ENCODE measurements at places on chromosomes 7 and 10. TPM values are rescaled to one million over a fixed set of nuclear protein-coding genes. Genes with fewer than 3 reads are reported as not detected.

GRCh38 chr7:69336976-69337375 is 261.3 kb upstream of the AUTS2 start:
- no peak for DNase-seq

The SEMA4G gene
- polyA plus RNA-seq: 32.9 TPM

The FFAR4 gene
- polyA plus RNA-seq: not detected

DNA sequence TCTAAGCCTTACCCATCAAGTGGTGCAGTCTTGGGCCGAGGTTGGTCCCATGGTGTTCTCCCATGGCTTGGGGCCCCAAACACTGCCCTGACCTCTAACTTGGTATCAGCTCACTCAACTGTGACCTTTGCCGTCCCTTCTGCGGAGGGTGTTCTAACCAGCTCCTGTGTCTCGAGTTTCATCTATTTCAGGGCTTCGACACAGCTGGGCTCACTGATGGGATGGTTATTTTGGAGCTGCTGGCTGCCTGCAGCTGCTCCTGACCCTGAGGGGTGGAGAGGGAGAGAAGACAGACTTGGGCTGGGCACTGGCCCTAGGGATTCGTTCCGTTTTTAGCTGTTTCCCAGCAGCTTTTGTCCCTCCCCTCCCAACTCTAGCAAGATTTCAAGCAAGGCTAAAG is 86.9 kb downstream of the NEURL1 start:
- no peak for DNase-seq

DNA sequence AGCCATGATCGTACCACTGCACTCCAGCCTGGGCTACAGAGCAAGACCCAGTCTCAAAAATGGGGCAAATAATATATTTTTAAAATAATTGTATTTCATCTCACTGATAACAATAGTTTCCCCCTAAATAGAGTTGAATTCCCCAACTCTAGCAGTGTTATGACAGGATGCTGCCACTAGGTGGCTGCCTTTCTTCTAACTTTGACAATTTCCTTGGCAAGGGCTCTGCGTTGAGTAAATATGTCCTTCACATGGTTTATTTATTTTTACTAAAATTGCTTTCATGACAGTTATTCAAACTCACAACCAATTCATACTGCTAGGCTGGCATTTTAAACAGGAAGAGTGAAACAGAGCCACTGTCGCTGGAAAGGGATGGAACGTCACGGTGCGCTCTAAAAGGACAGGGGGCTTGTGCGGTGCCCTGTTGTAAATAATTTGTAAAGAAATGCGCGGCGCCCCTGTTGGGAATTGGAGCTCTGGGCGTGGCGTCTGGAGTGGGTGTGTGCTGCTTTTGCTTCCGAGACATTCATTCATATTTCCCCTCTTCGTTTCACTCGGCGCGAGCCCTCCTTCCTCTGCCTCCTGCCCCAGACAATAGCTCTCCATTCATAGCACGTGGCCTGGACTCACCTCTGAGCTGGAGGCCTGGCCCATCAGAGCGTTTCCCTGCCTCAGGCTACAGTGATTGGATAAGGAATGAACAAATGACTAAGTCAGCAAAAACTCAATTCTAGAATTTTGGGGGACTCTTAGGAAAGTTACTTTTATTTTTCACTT is 20.5 kb upstream of the PITRM1 start:
- DNase-seq: no peak

- DNase-seq: no peak
Observed at GRCh38 chr10:1243486-1244234, 187.5 kb downstream of the WDR37 start.

- DNase-seq: no peak
Observed at GRCh38 chr10:6240254-6240653, 37.5 kb downstream of the PFKFB3 start.

DNA sequence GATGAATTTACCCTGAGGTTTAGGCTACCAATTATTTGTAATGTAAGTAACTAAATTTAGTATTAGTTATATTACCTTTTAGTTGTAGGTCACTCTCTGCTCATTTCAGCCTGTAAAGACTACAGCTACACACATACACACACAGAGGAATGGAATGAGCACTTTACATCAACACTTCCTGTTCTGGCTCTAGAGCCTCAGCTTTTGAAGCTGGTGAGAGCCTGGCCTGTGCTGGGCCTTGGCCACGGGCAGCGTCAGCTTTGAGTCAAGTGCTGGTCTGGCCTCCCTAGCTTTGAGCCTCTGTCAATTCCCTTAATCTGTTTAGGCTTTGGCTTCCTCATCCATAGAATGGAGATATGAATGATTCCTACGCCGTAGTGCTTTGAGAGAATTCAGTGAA is 141.7 kb downstream of the EGFR start:
- no peak for DNase-seq

The EMX2 gene
- polyA plus RNA-seq: 166 TPM

- DNase-seq: no peak
Observed at GRCh38 chr10:19194866-19195265, 146.3 kb downstream of the MALRD1 start.

The GLI3 gene
- 17.0 TPM for polyA plus RNA-seq

DNA sequence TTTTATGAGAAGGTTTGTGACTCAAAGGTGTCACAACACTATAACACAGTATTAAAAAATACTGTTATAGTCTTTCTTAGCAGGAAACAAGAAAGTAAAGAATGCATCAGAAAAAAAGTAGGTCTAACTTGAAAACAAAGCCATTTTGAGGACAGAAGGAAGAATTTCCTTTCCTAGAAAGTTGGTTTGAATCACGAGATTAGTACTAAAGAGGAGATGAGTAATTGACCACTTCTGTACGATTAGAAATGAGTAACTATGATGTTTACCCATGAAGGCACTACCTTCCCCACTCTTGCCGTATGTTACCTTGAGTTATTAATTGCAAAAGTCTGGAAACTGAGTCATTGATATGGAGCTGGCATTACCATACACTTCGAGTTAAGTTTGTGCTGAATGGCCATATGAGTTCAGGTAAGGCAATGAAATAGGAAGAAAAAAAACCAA is 65.2 kb downstream of the FAM185A start:
- DNase-seq: no peak

- no peak for DNase-seq
Observed at GRCh38 chr10:50373821-50374501, 122.6 kb upstream of the ASAH2 start.

DNA sequence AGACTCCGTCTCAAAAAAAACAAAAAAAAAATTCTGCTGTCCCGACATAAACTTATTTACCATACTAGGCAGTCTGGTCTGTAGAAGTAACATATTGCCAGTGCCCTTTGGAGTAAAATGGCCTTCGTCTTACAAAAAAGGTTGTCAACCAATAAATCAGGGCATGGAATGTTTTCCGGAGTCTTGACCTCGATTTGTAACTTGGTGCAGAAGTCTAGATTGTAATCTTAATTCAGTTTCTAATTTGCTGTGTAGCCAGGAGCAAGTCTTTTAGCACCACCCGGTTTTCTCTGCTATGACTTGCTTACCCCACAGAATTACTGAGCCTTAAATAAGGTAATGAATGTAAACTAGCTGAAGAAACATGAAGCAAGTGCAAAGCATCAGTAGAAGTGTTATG is 23.2 kb downstream of the UBN2 start:
- DNase-seq: no peak

DNA sequence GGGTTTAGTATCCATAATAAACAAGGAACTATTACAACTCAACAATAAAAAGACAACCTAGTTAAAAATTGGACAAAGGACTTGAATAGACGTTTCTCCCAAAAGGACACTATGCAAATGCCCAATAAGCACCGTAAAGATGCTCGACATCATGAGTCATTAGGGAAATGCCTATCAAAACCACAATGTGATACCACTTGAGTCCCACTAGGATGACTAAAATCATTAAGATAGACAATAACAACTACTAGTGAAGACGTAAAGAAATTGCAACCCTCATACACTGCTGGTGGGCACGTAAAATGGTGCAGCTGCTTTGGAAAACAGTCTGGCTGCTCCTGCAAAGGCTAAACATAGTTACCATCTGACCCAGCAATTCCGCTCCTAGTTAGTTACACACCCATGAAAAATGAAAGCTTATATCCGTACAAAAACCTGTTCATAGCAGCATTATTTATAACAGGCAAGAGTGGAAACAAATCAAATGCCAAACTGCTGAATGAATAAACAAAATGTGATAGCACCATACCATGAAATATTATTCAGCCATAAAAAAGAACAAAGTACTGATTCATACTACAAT is 17.3 kb downstream of the CCDC3 start:
- no peak for DNase-seq

- DNase-seq: no peak
Observed at GRCh38 chr7:1666317-1666822, 3.7 kb upstream of the ELFN1 start.

GRCh38 chr10:11429439-11430052 is 181.9 kb downstream of the USP6NL start:
- DNase-seq: no peak

The HYAL4 gene
- 0.07 TPM for polyA plus RNA-seq

- no peak for DNase-seq
Observed at GRCh38 chr10:59753267-59753666, at the start of gene MRLN. Gene MRLN (minus strand): TSS chr10:59753455.
